ENCODE measurements at places on chromosomes 7 and 10.
A peak's percentile ranks its signal among the peaks of the same experiment; 100 is the strongest.

DNA sequence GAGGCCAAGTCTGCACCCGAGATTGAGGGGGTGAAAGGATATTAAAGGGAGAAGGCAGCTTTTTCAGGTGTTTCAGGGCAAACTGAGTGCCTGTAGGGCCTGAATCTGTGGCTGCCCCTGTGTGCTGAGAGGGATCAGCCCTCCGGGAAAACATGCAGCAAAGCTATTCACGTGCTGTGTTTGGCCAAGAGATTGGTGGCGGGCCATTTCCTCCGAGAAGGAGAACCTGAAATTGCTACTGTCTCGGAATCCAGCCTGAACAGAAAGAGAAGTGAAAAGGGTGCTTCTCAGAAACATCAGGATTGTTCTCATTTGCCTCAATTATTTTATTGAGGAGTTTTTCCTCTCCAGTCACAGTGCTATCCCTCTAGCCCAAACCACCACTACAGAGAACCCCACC is 16.0 kb downstream of the GIMAP5 start:
- DNase-seq = no peak

DNA sequence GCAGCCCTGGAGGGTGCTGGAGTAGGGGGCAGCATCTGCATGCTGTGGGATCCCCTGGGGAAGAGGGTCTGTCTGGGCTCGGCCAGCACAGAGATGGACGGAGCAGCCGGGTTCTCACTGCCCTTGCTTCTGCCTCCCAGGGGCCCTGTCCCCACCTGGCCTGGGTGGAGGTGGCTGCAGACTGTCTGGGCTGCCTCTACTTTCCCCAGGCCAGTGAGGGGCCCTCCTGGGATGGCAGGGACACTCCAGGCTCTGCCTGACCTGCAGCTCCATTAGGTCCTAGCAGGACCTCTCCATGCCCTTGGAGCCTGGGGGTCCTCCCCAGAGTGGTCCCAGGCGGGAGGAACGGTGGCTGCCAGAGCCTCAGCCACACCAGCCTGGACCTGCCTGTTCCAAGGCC is 63.7 kb downstream of the PWWP2B start:
- no peak for DNase-seq

- DNase-seq = no peak
Observed at GRCh38 chr7:25565002-25565401, 336.7 kb upstream of the NPVF start.

GRCh38 chr10:11870461-11870780 is 47.3 kb downstream of the PROSER2 start:
- DNase-seq = no peak

- no peak for DNase-seq
Observed at GRCh38 chr7:1085910-1086421, 1.9 kb upstream of the GPER1 start.

GRCh38 chr10:121595806-121596688 is 2.2 kb downstream of the FGFR2 start:
- DNase-seq = no peak

GRCh38 chr10:47361293-47361692 is 13.1 kb downstream of the RBP3 start:
- DNase-seq = no peak

DNA sequence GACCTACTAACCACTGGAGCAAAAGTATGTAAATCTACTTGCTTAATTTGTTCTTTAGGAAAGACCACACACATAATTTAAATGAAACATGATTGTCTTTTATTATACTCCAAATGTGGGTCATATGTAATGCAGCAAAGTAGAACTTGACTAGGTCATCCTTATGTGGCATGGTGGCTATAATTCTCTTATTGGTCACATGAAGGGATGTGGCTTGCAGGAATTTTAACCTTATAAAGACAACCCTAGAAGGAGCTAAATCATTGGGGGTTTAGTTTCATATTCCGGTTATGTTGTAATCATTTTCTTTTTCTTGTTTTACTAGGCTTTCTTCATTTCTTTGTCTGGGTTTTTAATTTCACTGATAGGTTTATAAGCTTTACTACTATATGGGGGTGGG is 93.9 kb downstream of the SEPTIN7 start:
- DNase-seq = peak; percentile 23

DNA sequence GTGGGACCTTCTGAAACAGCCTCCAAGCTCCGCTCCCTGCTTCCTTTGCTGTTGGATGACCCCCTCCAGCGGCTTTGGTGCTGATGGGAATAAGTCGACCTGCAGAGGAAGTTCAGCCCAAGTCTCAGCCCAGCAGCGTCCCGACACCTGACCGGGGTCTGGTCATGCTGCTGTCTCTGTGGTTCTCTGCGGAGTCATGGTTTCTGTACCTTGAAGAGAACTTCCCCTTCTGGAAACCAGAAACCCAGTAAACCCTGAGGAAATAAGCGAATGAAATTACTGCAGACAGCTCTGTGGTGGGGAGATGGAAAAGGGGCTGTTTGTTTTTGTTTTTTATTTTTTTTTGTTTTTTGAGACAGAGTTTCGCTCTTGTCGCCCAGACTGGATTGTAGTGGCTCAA is 18.3 kb upstream of the ZNF12 start:
- no peak for DNase-seq

GRCh38 chr10:124827474-124827873 is 25.9 kb downstream of the ABRAXAS2 start:
- peak; percentile 14 for DNase-seq

All from fibroblast of gingiva (primary cell).